Smooth muscle cell of the pulmonary artery (primary cell): ENCODE measurements at places on chromosomes 6 and 20. TPM values are rescaled to one million over a fixed set of nuclear protein-coding genes. Genes with fewer than 3 reads are reported as not detected.

Gene GNAS-AS1
- total RNA-seq: 0.72 and 1.2 TPM in 2 replicates

Gene PNISR
- total RNA-seq: 60.7 and 62.0 TPM in 2 replicates

Gene BTN1A1
- total RNA-seq: not detected in 2 replicates

Gene ALDH5A1
- 1.5 and 1.9 TPM in 2 replicates for total RNA-seq

Gene SLC22A1
- total RNA-seq: 0.40 and 0.46 TPM in 2 replicates

Gene SLC24A3
- 0.66 and 4.1 TPM in 2 replicates for total RNA-seq

Gene ZC2HC1B
- not detected in 2 replicates for total RNA-seq

Gene FAM83B
- total RNA-seq: under 0.01 and 0.03 TPM in 2 replicates

Gene PEX6
- total RNA-seq: 35.5 and 61.3 TPM in 2 replicates

Gene BPIFB6
- not detected in 2 replicates for total RNA-seq

Gene ULBP1
- 0.07 and 0.17 TPM in 2 replicates for total RNA-seq
